A549 treated with dexamethasone at 1 μM for 4 hours (cell line): ENCODE measurements at places on chromosomes 7 and 10. TPM values are rescaled to one million over a fixed set of nuclear protein-coding genes. Genes with fewer than 3 reads are reported as not detected.

Gene EEF1AKMT2
- total RNA-seq, result 15.0 to 19.7 TPM (median 16.6 TPM) in 5 replicates

Gene STRA8
- not detected in 5 replicates for total RNA-seq

Gene CTAGE4
- 0.05 TPM in 2 of 5 replicates, not detected in the others for total RNA-seq

Gene SLC13A4
- 0.13 to 0.22 TPM in 2 of 5 replicates, not detected in the others for total RNA-seq

Gene NUDT13
- total RNA-seq, result 2.4 to 3.7 TPM (median 2.7 TPM) in 5 replicates

Gene TAS2R4
- total RNA-seq, result 0.11 to 0.17 TPM (median 0.11 TPM) in 5 replicates

Gene STEAP2
- total RNA-seq, result 2.6 to 5.1 TPM (median 4.7 TPM) in 5 replicates
